ENCODE measurements at places on chromosomes 2 and 18. TPM values are rescaled to one million over a fixed set of nuclear protein-coding genes. Genes with fewer than 3 reads are reported as not detected.

GRCh38 chr2:186575302-186575701 lies 14.6 kb upstream of the ITGAV start:
- DNase-seq, result peak; percentile 79

- peak; percentile 35 for DNase-seq
Observed at GRCh38 chr18:63319383-63320122, at the start of gene BCL2. Gene BCL2 (minus strand): TSS chr18:63319769.

GRCh38 chr2:98902209-98903063 lies 33.6 kb downstream of the CRACDL start:
- DNase-seq, result no peak

DNA sequence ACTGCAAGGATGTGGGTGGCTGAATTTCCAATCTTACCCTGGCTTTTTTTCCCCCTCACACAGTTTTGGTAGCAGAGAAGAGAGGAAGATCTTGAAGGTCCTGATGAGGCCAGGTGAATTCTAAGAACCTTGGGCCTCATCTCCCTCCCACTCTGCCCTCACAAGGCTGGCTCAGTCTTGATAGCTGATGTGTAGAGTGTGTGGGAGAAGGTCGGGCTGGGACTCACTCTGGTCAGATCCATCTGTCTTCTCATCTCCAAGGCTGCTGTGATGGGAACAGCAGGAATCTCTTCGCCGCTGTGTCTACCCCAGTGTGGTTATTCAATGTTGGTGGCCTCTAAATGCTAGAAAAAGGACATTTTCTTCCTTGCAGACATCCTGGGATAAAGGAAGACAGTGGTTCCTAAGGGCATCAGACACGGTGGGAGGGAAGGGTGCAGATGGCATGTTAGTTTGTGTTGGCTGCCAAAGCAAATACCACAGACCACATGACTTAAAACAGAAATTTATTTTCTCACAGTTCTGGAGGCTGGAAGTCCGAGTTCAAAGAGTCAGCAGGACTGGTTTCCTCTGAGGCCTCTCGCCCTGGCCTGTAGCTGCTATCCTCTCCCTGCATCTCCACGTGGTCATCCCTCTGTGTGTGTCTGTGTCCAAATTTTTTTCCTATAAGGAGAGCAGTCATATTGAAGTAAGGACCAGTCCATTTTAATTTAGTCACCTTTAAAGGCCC lies 37.6 kb upstream of the MGAT4A start:
- DNase-seq, result peak; percentile 21

UGT1A8 gene
- total RNA-seq, result 2.2 TPM

YPEL5 gene
- 37.7 TPM for total RNA-seq

MORN2 gene
- 126 TPM for total RNA-seq

CCBE1 gene
- total RNA-seq, result 26.3 TPM

GRCh38 chr18:21930177-21930576 lies 189.6 kb downstream of the MIB1 start:
- DNase-seq, result no peak

GRCh38 chr2:60498816-60499429 lies 54.5 kb downstream of the BCL11A start:
- DNase-seq, result no peak
